ENCODE measurements at places on chromosomes 3 and 15. TPM values are rescaled to one million over a fixed set of nuclear protein-coding genes. Genes with fewer than 3 reads are reported as not detected.

NR1I2 gene
- polyA plus RNA-seq = 0.78 TPM

CCDC54 gene
- 0.28 TPM for polyA plus RNA-seq

FBXW12 gene
- polyA plus RNA-seq = 0.73 TPM

FLNB gene
- 176 TPM for polyA plus RNA-seq

SENP8 gene
- 6.8 TPM for polyA plus RNA-seq

CAMP gene
- 0.38 TPM for polyA plus RNA-seq

RLBP1 gene
- not detected for polyA plus RNA-seq

DUOX1 gene
- polyA plus RNA-seq = 7.8 TPM

GOLGA6D gene
- polyA plus RNA-seq = 0.57 TPM

DNA sequence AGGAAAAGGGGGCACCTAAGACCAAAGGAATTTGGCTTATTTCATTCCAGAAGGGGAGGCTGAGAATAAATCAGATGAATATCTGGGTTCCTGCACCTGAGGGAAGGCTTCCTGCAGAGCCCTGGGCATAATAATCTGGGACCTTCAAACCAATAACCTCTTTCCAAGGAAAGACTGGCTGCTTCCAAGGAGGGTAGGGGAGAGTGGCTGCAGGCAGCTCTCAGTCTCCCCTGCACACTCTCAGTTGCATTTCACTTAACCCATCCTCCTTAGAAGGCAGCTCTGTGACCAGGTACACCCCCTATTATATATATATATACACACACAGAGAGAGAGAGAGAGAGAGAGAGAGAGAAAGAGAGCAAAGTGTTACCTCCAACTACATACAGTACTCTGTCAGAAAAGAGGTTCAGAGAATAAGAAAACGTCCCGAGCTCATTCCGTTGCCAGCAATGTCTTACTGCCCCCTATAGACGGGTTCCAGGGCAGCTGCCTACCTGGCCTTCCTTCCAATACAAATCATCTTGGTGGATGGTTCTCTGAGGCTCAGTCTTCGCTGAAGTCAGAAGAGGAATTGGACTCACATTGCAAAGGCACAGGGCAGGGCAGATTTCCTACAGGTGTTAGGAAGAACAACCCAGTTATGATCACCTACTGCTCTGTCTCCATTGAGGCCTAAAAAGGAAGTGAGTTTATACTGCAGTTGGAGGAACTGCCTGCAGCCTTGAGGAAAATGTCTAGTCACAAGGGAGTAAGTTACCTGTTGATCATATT is 26.1 kb downstream of the CAPN3 start:
- peak; percentile 27 for DNase-seq

DNA sequence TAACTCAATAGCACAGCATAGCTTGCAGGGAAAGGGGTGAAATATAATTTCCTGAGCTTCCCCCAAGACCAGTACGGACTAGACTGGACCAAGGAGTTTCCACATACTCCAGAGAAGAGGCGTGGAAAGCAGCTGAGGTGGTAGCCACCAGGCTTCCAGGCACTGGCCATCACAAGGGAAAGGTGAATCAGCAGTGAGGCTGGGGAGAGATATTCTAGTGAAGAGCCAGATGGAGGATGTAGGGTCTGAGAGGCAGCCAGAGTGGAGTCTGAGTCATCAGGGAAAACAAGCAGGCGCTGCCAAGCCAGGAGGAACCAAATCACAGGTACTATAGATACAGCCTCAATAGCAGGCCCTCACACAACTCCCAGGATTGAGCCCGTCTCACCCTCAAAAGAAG is 9.6 kb upstream of the RASA2 start:
- DNase-seq = no peak

DNA sequence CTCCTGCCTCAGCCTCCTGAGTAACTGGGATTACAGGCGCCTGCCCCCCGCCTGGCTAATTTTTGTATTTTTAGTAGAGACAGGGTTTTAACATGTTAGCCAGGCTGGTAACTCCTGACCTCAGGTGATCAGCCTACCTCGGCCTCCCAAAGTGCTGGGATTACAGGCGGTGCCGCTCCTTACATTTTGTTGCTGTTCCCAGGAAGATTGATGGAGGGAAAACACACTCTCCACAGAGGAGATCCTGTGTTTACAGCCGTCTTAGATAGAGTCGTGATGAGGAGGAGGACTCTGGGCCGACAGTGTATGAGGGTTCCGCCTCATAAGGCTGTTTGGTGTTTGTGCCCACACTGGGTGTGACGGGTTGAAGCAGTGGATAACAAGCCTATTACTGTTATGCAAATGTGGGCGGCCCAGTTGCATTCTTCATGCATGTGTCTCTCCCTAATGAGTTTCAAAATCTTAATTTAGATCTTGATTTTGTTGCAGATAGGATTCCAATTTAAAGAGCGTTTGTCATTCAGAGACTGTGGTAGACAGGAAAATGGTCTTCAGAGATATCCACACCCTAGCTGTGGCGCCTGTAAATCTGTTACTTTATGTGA is 60.0 kb downstream of the APBA2 start:
- DNase-seq = no peak

- DNase-seq = no peak
Measured at GRCh38 chr15:81023483-81024264, 23.0 kb downstream of the TLNRD1 start.

GRCh38 chr15:73686781-73687256 is 2.6 kb downstream of the CD276 start:
- no peak for DNase-seq

GRCh38 chr3:16485395-16485992 is 28.0 kb downstream of the RFTN1 start:
- DNase-seq = no peak

DNA sequence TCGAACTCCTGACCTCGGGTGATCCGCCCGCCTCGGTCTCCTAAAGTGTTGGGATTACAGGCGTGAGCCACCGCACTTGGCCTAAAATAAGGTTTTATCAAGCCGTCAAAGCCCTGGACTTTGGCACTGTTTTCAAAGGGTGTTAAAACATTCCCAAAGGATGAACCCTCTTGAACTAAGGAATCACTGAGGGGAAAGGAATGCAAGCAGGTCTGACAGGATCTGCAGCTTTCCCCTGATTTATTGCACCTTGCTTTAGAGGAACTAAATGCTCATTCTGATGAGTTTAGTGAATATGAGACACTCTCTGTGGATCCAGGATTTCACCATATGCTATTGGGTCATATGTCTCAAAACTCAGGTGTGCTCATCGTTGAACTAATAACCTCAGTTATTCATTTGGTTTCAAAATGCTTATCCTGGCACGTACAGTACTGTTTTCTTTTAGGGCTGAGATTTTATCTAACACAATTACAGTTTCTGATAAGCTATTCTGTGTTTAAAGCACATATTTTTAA is 63.0 kb upstream of the TSC22D2 start:
- peak; percentile 70 for DNase-seq

GRCh38 chr3:124935264-124935663 is 713 bp upstream of the MUC13 start:
- DNase-seq = no peak

GRCh38 chr3:42612928-42613327 is 12.4 kb downstream of the NKTR start:
- no peak for DNase-seq

DNA sequence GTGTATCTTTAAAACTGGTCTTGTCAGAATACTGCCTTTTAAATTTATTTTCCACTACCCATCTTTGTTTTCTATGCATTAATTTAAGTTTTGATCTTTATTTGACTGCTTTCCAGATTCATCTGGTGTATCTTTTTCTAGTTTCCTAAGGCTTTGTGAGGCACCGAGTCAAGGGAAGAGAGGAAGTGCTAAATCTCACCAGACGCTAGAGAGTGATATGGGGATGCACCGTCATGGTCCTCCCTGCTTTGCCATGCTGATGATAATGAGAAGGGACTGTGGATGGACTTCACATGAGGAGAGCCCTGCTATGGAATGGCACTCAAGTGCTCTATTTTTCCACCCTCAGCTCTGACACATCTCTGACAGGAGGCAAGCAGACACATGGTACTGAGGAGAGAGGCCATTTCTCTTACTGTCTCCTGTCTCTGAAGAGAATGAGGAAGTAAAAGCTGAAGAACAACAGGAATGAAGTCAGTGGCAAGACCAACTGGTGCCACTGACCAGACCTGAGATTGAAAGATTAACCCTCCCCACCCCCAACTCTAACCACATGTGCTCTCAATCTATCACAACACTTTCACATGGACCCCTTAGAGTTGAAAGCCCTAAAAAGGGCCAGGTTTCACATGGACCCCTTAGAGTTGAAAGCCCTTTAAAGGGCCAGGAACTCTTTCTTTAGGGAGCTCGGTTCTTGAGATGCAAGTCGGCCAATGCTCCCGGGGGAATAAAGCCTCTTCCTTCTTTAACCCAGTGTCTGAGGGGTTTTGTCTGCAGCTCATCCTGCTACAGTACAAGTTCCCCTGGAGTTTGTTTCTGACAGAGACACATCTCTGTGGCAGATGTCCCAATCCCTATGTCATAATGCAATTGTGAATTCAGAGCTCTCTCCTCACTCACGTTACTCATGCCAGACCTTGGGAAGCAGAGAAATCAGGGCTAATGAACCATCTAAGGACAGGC is at the start of gene IQCF2:
Gene IQCF2 (plus strand): TSS at position 913 of the 963 bp plus-strand sequence. CDS start 52 bp downstream, outside the sequence.
- no peak for DNase-seq

- no peak for DNase-seq
Measured at GRCh38 chr3:14210290-14210688, 31.7 kb downstream of the LSM3 start.

GRCh38 chr15:66836231-66837030 is 134.4 kb downstream of the SMAD6 start:
- DNase-seq = no peak

DNA sequence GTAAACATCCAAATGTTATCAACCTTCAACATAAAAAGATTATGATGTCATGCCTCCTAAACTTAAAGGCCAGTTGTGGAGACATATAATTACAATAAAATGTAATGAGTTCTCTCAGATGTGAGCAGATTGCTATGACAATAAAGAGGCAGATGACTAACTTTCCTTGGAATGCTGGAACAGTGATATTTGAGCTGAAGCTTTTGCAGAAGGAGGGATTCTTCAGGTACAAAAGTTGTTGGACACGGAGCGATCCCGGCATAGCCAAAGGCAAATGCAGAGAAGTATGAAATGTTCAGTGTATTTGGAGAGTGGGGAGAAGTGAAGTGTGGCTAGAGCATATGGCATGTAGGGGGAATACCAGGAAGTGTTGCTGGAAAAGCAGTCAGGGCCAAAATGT is 520.1 kb downstream of the FGF12 start:
- DNase-seq = no peak

DNA sequence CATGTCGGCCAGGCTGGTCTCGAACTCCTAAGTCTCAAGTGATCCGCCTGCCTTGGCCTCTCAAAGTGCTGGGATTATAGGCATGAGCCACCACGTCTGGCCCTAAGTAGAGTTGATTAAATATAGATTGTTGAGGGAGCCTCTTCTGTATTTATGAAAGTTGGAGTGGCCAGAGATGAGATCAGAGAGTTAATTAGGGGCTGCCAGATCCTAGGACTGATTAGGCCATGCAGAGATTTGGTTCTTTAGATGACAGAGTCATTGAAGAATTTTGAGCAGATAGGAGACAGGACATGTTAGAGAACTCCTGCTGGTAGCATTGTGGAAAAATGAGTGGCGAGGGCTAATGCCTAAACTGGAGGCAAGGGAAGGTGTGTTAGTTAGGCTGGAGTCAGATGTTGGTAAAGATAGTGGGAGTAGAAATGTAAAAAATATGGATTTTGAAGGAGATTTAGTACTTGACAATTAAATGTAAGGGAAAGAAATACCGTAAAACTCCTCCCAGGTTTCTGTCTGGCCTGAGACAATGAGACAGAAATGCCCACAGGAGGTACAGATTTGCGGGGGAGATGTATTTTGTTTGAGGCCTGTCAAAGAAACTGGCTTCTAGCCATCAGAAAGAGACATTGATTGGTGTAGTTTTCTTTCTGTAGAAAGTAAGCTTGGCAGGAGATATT is 23.4 kb downstream of the SACM1L start:
- DNase-seq = no peak

- no peak for DNase-seq
Measured at GRCh38 chr3:142019794-142020320, 129.5 kb downstream of the TFDP2 start.

- no peak for DNase-seq
Measured at GRCh38 chr3:118526758-118527513, 507.7 kb downstream of the IGSF11 start.

DNA sequence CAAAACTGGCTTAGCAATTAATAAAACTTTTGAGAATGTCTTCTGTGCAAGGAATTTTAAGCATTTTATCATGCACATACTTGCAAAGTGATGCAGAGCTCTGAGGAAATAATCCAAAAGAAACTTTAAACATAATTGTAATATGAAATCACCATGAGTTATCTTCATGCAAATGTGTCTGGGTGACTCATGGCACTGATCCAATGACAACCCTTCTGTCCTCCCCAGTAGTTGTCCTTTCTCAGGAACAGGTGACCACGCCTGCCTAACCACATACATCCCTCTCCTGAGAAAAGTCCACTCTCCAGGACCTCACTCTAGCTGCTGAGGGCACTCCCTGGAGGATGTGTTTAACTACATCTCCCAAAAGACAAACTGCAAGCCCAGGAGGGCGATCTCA is 530.6 kb upstream of the IL12A start:
- DNase-seq = no peak

- DNase-seq = no peak
Measured at GRCh38 chr15:25535866-25536265, 97.0 kb upstream of the UBE3A start.
